ENCODE measurements at places on chromosomes 2 and 18.

GRCh38 chr2:119487434-119488244, 36.6 kb downstream of the SCTR start:
- no peak for DNase-seq

GRCh38 chr2:5938566-5938896, 246.3 kb downstream of the SOX11 start:
- no peak for DNase-seq

DNA sequence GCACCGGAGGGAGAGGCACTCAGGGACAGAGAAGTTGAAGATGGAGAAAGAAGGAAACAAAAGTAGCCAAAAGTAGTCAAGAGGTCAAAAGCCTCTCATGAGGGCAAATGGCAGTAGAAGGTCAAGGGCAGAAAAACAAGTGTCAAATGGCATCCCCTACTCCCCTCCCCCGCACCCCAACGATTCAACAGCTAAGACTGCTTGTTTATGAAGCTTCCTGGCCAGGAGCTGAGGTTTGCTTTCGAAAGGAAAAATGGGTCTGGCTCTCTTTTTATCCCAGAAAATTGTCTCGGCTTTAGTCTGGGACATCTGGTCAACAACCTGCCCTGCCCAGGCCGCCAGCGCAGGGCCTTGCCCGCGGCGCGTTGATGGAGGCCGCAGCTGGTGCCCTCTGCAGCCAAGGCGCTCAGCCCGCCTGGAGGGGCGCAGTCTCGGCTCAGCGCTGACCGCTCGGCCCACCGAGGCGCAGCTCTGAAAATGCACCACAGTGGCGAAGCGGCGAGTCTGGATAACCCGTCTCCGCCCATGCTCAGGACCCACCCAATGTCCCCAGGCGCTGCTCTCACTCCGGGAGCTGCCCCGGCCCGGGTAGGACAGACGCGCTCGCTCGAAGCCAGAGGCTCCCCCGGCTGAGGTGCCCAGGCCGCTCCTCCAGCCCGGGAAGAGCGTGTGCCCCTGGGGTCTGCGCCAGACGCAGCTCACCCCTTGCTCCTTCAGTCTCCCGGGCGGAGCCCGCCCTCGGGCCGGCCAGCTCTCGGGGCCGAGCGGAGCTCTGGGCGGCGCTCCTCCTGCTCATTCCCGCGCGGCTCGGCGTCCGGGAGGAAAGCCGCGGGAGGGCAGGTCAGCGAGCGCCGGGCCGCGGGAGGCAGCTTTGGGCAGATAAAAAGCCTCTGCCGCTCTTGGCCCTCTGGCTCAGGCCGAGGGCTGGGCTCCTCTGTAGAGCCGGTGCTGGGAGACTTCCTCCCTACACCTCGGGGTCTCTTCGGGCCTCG, 1.8 kb upstream of the TBR1 start:
- DNase-seq = no peak

- no peak for DNase-seq
These were observed 637 bp upstream of the SFT2D3 start for GRCh38 chr2:127700527-127701192.

DNA sequence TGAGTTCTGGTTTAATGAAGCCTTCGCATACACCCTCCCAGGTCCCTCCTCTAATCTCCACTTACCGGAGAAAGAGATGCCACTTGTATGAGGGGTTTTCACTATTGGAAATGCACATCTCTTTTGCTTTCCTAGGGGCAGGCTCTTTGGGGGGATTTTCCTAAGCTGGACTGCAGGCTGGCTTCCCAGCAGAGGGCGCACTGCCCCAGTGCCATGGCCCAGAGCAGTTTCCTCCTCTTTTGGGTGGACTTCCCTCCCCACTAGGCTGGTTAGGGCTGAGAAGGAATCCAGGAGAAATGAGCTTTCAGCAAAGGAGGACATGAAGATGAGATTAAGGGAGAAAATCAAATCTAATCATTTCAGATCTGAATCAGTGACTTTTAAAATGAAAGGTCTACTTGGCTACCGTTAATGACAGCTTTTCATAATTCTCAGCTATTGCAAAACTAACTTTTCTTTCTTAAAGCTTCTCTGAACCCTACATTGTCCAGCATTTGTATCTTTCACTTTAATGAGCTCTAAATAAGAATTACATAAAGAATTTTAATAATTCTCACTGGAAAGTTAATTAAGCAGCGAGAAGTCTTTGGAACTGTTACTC, 784.1 kb upstream of the FANCL start:
- DNase-seq = no peak

GRCh38 chr18:46322411-46322891, 218.3 kb downstream of the HAUS1 start:
- DNase-seq = no peak

DNA sequence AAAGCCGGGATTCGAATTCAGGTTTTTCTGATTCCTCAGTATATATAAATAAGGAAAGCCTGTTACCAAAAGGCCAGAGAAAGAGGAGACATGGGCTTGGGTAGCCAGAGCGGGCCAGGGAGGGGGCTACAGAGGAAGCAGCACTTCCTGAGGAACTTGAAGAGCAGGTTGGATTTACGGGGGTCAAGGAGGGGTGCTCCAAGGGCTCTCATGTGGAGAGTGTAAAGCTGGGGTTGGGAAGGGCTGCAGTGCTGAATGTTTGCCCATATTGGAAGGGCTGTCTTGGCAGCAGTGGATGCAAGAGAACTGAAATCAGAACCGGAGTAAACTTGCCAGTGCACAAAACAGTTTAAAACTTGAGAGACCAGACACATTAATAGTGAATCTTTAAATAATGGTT, 511.5 kb downstream of the CNTNAP5 start:
- no peak for DNase-seq

DNA sequence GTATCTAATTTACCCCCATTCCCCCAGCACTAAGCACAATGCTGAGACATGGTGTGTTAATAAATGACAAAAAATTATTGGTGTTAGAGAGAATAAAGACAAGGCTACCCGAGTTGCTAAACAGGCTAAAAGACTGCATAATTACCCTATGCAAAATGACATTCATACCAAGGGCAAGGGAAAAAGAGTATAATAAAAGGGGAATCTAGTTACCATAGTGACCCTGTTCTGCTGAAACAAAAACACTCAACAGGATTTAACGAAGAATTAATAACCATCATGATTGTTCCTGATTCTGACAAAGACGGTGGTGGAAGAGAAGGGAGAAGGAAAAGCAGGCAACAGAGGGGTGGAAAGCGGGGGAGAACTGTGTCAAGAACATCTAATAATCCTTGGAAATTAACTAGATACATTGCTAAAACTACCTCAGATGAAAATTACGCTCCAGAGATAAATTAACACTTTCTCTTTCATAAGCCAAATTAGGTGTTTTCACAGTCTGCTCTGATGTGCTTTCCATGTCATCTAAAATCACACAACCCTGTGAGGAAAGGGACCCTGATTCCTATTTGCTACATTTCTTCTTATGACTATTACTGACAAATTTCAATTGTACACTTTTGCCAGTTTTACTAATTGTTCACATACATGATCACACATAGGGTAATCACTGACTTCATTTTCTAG, 25.5 kb downstream of the TTR start:
- no peak for DNase-seq

DNA sequence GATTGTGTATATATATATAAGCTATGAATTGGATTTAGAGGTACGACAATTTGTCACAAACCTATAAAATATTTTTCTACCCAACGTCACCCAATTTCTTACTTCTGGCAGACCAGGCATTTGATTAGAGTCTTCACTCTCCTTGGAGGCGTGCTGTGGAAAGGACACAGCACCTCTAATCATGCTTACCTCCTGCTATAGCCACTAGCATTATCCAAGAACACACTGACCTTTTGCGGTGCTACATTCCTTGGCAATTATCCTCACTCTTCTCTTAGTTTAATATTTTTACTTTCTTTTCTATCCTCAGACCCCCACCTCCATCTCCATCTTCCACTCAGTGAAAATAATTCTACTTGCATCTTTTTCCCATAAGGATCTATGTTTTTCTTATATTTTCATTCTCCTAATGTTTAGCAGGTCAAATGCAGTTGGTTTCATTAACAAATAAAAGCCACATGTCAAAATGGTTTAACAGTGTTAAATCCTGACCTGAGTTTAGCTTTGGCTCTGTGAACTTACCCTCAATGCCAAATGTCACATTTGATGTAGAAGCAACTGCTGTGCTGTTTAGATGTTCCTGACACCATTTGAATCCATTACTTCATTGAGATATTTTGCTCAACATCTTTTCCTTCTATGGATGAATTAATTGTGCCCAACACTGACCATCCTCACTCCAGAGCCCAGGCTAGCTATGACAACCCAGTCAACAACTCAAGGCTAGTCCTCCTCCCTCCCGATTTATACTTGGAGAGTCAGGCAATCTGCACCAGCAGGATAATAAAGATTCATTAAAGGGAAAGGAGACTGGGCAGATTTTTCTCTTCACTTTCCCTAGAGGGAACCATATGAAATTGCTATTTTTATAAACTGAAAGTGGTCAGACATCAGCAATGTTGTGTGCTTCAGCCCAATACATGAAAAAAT, 240.5 kb downstream of the MREG start:
- DNase-seq = no peak
